ENCODE measurements at places on chromosomes 2 and 18.

- no peak for DNase-seq
Measured at GRCh38 chr2:7419186-7419585, 502.0 kb downstream of the RNF144A start.

DNA sequence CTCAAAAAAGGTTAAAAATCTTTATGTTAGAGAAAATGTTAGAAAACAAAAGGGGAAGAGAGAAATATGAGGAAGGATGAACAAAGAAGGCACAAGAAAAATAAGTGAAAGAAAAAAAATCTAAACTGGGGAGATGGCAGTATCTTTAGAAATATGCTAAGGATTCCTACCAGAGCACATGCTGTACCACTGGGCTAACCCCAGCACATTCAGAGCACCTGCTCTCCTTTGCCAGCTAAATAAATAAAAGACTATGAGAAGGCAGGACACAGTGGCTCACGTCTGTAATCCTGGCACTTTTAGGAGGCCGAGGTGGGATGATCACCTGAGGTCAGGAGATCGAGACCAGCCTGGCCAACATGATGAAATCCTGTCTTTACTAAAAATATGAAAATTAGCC lies 92.2 kb upstream of the CDKL4 start:
- no peak for DNase-seq

DNA sequence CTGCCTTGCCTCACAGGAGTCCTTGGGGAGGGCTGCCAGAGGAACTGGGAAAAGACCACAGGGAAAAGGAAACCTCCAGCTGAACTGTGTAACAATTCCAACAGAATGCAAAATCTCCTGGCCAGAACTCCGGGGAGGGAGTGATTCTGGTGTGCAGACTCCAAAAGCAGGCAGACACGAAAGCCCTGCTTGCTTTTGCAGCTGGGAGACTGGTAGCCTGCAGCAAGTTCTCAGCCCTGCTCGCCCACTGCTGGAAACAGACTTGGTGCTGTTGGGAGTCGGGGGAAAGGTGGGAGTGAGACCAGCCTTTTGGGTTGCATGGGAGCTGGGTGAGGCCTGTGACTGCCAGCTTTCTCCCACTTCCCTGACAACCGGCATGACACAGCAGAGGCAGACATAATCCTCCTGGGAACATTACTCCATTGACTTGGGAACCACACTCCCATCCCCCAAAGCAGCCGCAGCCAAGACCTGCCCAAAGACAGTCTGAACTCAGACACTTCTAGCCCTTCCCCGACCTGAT lies 26.0 kb upstream of the NMI start:
- DNase-seq = no peak

DNA sequence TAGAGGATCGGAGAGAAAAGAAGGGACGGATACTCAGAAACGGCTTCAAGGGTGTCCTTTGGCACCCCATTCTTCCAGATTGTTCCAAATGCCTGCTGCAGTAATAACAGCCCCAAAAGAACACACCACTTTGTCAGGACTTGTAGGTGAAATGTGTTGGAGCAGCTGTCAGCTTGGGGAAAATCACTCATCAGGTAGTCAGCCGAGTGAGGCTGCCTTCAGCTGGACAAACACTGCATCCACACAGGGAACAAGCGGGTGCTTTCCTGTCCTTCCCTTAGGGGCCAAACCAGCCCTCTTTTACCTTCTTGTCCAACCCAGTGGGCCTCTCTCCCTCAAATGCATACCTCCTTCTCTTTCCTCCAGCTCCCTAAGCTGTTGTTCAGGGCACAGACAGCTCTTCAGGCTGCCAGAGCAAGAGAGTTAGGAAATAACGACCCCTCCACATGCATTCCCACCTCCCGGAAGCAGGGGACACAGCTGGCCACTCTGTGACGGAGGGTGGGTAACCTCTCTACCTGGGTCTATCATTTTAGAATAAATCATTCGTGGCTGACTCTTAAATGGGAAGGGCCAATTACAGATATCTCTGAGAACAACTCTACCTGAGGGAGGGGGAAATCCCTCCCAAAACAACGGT lies 48.1 kb downstream of the BCL11A start:
- no peak for DNase-seq

DNA sequence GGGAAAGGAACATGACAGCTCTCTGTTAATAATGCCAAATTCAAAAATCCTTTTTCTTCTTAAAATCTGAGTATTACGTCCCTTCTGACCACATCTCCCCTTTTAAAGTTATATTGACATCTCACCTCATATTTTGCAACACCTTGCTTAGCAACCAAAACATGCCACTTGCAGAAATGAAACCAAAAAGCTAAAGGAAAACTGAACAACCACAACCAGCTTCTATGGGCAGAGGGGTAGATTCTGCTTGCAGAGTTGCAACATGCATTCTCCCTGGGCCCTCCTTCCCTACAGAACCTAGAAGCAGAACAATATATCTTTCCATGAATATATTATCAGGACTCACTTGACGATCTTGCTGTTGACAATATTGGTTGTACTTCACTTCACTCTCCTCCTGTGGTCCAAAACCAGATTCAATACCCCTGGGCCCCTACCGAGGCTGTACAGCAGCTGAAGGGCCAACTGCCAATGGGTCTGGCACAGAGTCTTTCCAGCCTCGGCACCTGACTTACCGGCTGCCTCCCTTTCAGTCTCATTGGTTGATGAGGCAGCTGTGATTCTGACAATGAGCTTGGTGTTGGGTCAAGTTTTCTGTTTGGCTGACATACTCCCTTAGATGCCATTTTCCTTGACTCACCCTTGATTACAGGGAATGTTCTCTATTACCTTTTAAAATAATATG lies 616.6 kb downstream of the ZEB2 start:
- DNase-seq = no peak

GRCh38 chr2:54461261-54461660 lies 5.1 kb downstream of the SPTBN1 start:
- DNase-seq = no peak
